Hematopoietic multipotent progenitor cell treated with erythropoietin and hydrocortisone succinate and interleukin-3 and kit ligand, for 6 days (in vitro differentiated cells): ENCODE measurements at places on chromosomes 1 and 21.
A peak's percentile ranks its signal among the peaks of the same experiment; 100 is the strongest.

DNA sequence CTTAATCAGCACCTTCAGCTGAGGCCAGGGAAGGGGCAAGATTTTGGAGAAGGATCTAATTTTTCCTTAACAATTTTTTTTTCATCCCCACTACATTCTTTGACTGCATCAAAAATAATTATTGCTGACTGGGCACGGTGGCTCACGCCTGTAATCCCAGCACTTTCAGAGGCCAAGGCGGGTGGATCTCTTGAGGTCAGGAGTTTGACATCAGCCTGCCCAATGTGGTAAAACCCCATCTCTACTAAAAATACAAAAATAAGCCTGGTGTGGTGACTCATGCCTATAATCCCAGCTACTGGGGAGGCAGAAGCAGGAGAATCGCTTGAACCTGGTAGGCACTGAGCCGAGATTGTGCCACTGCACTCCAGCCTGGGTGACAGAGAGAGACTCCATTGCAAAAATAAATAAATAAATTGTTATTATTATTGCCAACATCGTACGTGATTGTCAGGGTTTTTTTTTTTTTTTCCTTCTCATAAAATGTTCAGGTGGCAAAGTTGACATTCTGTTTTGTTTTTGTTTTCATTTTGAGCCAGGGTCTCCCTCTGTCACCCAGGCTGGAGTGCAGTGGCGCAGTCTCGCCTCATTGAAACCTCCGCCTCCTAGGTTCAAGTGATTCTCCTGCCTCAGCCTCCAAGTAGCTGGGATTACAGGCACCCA lies 37.3 kb upstream of the MORC3 start:
- no peak for DNase-seq

- DNase-seq, result no peak
Measured at GRCh38 chr1:66563941-66564630, 30.1 kb downstream of the SGIP1 start.

- no peak for DNase-seq
Measured at GRCh38 chr1:221468546-221468945, 273.3 kb downstream of the DUSP10 start.

DNA sequence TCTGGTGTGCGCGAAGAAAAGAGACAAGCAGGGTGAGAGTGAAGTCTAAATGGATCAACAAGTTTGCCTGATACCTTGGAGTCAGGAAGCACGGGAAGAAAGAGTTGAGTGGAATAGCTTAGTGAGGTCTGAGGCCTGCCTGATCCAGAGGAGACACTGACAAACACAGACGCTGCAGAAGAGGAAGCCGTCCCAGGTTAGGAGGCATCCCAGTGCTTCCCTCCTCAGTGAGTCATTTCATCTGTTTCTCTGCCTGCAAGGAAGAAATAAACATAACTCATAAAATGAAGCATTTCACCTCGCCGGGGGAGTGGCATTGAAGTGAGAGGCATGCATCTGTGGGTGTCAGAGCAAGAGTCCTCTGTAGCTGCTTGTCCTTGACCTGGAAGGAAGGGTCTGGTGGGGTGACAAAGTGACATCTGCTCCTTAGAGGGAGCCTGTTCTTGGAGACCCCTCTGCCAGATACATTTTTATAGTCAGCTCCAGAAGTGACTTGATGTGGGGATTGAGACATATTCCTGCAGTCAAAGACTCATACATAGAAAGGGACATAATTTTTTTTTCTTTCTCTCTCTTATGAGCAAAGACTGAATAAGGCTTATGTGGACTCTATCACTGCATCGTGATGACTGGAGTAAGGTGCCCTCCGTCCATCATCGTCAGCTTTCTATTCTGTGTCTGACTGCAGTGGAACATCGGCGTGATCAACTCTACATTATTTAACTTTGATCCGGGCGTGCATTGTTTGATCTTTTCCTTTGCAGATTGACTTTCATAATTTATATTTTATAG lies 256.7 kb downstream of the KIF26B start:
- DNase-seq, result no peak

- no peak for DNase-seq
Measured at GRCh38 chr21:43358940-43359822, 67.8 kb downstream of the SIK1 start.

GRCh38 chr1:62128745-62129144 lies 65.9 kb upstream of the L1TD1 start:
- DNase-seq, result no peak

DNA sequence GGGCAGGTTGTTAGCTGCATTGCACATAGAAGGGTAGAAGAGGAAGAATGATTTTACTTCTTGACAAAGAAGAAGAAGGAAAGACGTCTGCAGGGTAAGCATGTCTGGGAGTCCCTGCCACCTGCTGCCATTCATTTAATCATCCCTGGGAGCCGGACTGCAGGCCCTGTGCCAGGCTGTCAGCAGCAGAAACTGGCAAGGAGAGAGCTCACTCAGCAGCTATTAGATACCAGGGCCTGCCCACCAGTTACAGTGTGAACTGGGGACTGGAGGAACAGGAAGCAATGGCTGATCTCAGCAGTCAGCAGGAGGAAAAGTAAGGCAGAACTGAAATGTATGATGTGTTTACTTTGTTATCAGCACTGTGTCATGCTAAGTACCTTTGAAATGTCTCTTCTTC lies 75.7 kb upstream of the C1orf87 start:
- DNase-seq, result no peak

GRCh38 chr1:110565565-110565964 lies 40.6 kb downstream of the KCNA2 start:
- DNase-seq, result no peak

DNA sequence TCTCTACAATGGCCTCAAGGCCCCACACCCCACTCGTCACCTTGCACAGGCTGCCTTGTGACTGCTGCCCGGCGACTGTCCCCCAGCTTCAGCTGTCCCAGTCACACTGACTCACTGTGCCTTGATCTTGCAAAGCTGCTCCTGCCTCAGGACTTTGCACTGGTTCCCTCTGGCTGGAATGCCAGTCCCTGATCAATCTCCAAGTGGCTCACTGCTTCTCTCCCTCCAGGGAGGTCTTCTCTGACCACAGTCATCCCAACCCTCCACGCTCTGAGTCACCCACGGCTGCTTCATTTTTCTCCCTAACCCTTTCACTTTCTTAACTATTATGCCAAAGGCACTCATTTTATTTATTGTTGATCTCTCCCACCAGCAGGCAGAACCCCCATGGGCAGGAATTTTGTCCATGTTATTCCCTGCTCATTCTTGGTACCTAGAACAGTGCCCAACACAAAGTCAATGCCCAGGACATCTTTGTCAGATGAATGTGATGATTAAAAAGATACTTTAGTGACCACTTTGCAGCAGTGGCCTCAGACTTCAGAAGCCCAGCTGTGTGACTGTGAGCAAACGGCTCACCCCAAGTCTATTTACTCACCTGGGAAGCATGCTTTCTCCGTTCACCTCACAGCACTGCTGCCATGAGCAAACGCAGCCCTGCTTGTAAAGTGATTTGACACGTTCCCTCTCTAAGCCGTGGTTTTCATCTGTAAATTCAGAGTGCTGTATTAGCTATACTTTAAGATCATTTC lies 53.4 kb downstream of the ZBTB18 start:
- DNase-seq, result no peak

- no peak for DNase-seq
Measured at GRCh38 chr1:164578479-164579200, 19.7 kb downstream of the PBX1 start.

GRCh38 chr1:924656-925560 lies 1.2 kb downstream of the SAMD11 start:
- DNase-seq, result peak; percentile 40

- no peak for DNase-seq
Measured at GRCh38 chr1:14108356-14109275, 408.6 kb downstream of the PRDM2 start.

DNA sequence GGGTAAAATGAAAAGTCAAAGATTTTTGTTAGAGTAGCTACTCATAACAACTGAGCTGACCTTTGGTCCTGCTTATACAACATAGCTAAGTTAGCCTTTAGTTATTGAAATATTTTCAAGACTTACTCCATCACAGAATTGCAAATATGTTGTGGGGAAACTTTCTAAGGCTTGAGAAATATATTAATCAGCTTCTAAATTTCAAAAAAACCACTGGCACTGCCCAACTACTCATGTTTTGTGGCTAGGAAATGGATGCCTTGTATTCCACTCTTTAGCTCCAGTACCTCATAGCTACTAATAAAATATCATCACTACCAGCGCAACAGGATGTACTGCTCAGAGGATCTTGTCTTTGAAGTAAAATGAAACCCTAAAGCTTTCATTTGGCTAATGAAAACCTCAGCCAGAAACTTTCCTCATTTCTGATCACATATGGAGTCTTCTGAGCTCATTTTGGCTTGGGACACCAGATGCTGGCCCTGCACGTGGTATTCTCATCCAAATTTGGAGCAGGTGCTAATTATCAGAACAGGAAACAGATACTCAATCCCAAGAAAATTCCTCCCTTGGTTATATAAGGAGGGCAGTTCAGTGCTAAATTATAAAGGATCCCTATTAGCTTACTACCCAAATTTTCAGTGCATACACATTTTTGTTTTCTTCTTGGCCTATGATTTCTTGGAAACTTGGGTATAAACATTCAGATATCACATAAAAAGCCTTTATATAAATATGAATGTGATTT lies 690.7 kb downstream of the ADGRL2 start:
- no peak for DNase-seq

DNA sequence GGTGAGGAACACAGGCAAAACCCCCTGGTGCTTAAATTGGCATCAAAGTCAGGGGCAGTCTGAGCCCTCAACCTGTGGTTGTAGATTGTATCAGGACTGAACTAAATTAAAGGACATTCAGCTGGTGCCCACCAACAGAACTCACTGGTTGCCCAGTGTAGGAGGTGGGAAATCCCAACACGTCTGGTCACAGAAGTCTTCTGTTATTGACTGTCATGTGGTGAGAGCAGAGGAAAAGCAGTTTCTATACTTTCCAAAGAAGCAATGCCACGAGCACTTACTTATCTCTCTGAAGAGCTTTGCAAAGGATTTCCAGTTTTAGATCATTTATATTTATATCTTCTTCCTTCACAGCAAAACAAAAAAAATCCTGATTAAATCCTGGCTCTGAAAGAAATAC lies 15.0 kb upstream of the ACTA1 start:
- no peak for DNase-seq

DNA sequence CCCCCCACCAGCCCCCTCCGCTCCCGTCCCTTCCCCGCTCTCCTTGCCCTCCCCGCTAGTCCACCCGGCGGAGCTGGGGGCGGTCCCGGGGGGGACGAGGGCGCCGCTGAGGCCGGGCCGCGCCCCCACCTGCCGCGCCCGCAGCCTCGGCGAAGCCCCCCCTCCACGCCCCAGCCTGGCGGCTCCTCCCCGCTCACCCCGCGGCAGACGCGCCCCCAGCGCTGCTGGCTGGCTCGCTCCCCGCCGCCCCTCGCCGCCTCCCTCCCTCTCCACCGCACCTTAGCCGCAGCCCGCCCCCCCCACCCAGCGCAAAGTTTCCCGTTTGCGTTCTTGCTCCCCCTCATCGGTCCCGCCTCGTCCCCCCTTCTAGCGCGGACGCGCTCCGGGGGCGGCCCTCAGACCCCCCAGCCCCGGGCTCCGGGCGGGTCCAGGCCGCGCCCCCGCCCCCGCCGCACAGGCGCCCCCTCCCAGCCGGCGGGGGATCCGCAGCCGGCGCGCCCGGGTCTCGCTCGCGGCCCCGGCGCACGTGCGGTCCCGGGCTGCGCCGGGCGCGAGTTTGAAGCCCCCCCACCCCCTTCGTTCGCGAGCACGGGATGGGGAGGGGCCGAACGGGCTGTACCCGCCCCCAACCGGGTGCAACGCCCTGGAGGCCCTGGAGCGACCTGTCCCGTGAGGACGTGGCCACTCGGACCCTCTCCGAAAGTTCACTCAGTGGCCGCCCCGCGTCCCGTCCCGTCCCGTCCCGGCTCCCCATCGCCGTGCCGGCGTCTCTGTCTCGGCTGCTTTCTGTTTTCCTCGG lies 623 bp downstream of the PTPRF start:
- no peak for DNase-seq

GRCh38 chr1:30778154-30778978 lies 20.8 kb upstream of the LAPTM5 start:
- DNase-seq, result peak; percentile 100

- no peak for DNase-seq
Measured at GRCh38 chr1:228361314-228362140, 45.1 kb downstream of the TRIM11 start.

DNA sequence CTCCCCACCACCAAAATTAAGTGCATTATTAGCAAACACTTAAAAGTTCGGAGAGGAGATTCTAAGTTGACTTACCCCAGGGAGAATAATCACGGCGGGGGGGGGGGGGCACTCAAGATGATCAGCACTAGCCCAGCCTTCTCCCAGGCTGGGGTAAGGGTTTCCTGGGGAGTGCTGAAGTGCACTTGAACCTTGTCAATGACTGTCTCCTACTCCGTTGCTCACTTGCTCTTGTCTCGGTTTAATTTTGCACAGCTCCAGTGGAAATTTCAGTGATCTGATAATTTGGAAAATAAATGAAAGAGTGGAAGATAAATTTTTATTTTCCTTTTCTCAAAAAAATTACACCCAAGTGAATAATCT lies 59.2 kb downstream of the PBX1 start:
- DNase-seq, result no peak

DNA sequence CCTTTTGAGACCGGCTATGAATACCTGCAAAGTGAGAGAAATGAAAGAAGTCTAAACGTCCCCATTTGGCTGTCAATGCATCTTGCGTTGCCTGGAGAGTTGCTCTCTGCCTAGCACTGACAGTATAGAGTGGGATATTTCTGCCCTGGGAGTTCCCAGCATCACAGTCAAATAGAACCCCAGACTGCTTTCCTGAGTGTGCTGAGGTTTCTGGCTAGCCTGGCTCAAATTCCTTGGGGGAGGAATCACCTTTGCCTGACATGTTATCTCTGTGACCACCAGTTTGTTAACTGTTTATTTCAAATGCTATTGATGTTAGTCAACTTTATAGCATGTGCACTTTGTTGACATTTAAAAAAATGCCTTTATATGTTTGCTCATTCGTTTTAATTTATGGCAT lies 212.0 kb upstream of the FAM78B start:
- no peak for DNase-seq

GRCh38 chr1:209674957-209675564 lies at the start of gene G0S2:
Gene G0S2 (plus strand): TSS chr1:209675412. CDS start chr1:209675685, 273 bp downstream.
- peak; percentile 51 for DNase-seq

- no peak for DNase-seq
Measured at GRCh38 chr1:198635964-198636363, 2.9 kb upstream of the PTPRC start.

DNA sequence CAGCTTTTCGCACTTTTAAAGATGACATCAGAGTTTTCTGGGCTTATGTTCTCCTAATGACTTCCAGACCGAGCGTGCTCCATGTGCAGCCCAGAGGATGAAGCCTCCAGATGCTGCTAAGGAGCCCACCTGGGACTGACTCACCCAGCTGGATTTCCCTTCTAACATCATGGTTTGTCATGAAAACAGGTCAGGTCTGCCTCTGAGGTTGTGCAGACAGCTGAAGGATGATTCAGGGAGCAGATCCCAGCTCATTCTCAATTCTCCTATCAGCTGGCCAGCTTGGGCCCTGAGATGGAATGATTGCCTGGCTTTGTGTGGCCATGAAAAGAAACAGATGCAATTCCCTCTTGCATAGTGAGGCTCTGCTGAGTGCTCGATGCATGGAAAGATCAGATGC lies 123.9 kb upstream of the DUSP10 start:
- no peak for DNase-seq

GRCh38 chr1:203300441-203301330 lies 4.6 kb upstream of the BTG2 start:
- peak; percentile 90 for DNase-seq

GRCh38 chr1:55610203-55610602 lies 395.0 kb upstream of the USP24 start:
- DNase-seq, result no peak

GRCh38 chr1:178055093-178055492 lies 38.8 kb upstream of the RASAL2 start:
- DNase-seq, result peak; percentile 71

- no peak for DNase-seq
Measured at GRCh38 chr1:7010534-7011200, 225.4 kb downstream of the CAMTA1 start.
